Bone marrow (tissue), 2 donors: ENCODE measurements at places on chromosomes 7 and 10.

- DNase-seq = peak; percentile 44
Observed at GRCh38 chr10:58266826-58267712, 625 bp downstream of the IPMK start.

GRCh38 chr7:94400022-94400421 is 5.3 kb downstream of the COL1A2 start:
- no peak for DNase-seq

- DNase-seq = no peak
Observed at GRCh38 chr7:116510795-116511194, 11.3 kb downstream of the CAV2 start.

- DNase-seq = no peak
Observed at GRCh38 chr10:122265896-122266295, 5.2 kb upstream of the BTBD16 start.

DNA sequence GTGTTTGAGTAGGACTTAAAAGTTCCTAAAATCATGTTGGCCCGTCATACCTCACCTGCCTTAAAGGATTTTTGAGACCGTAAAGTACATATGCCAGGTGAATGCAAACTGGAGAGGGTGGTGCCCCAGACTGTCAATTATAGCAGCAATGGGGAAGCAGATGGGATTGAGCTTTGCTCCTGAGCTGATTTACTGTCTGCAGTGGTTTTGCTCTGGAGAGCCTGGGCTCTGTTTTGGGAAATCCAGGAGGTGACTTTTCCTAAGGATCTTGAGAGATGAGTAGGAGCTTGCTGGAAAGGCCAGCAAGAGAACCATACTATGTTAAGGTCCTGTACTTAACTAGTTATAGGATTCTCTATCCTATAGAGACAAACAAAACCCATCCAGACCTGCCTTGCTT is 43.0 kb downstream of the COL13A1 start:
- no peak for DNase-seq

DNA sequence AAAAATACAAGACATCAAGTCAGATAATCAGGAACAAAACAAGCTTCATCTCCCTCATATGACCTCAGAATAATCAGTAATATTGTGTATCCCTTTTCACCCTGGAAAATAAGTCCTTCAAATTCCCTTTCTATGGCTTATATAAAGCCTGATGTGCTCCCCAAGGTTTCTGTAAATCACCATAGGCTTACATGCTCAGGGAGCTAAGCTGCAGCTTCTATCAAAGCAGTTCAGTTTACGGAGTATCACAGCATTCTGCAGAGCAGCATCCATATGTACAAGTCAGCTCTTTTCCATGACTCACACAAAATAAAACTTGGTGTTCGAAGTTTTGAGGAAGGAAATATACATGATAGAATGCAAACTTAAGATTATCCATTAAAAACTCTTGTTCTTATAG is 225.6 kb downstream of the LRRTM3 start:
- no peak for DNase-seq

DNA sequence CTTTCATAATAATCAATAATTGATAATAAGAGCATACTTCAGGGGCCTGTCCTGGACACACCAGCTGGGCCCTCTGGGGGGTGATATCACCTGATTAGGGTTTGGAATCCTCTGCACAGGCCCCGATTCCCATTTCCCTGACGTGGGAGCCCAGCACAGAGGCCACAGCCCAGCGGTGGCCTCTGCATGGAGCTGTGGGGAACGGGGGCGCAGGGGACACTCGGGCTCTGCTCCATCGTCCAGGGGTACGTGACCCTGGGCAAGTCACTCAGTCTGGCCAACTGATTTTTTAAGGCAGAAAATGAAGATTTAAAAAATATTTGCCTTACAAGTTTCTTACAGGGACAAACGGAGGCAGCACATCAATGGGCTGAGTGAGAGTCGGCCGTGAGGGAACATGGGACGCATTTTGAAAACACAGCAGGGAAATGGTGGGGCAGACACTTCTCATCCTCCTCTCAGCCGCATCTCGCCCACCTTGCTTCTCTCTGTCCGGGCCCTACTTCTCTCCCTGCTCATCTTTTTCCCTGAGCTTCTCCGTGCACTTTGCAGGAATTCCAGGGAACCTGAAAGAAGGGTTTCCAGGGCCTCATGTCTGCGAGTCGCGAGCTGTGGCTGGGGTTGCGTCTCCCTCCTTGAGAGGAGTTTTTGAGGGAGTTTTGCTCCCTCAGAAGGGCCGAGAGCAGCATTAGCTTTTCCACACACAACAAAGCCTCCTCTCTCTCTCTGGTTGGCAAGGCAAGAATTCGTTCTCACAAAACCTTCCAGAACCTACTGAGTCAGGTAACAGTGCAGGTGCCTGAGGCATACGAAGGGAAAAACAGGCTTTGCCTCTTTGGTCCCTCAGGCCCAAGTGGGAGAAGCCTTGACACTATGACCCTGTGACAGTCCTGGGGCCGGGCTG is 312.0 kb downstream of the WDR37 start:
- no peak for DNase-seq

GRCh38 chr10:24642921-24643678 is 80.6 kb downstream of the ARHGAP21 start:
- DNase-seq = peak; percentile 58

DNA sequence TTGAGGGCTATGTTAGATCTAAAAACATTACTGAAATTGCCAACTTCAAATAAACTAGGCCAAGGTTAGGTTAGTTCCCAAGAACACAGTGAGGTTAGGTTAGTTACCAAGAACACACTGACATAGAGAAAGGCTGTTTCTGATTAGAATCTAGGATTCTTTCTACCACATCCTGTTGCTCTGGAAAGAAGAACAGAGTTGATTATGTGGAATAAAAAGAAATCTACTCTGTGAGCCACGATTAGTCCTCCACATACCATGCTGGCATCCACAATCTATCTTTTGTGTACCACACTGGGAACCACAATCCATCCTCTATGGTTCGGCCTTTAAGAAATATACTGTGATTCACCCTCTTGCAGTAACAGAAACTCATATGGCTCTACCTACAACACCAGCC is 91.4 kb downstream of the LRRTM3 start:
- DNase-seq = no peak

DNA sequence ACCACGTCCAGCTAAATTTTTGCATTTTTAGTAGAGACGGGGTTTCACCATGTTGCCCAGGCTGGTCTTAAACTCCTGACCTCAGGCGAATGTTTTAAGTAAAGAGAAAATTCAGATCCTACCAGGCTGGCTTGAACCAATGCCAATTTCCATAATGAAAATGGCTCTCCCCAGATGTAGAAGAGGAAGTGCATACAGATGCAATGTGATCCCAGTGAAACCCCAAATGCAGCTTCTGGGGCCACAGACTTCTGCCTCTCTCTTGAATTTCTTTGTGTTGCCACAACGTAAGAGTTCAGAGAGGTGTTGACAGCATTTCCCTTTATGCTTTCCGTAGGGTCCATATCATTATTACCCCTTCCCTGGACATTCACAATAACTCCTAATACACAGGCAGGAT is 29.6 kb upstream of the GOT1 start:
- no peak for DNase-seq

DNA sequence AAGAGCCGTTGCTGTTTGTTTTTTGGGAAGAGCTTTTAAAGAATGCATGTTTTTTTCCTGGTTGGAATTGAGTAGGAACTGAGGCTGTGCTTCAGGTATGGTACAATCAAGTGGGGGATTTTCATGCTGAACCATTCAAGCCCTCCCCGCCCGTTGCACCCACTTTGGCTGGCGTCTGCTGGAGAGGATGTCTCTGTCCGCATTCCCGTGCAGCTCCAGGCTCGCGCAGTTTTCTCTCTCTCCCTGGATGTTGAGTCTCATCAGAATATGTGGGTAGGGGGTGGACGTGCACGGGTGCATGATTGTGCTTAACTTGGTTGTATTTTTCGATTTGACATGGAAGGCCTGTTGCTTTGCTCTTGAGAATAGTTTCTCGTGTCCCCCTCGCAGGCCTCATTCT is 31.6 kb downstream of the PFKFB3 start:
- DNase-seq = no peak

DNA sequence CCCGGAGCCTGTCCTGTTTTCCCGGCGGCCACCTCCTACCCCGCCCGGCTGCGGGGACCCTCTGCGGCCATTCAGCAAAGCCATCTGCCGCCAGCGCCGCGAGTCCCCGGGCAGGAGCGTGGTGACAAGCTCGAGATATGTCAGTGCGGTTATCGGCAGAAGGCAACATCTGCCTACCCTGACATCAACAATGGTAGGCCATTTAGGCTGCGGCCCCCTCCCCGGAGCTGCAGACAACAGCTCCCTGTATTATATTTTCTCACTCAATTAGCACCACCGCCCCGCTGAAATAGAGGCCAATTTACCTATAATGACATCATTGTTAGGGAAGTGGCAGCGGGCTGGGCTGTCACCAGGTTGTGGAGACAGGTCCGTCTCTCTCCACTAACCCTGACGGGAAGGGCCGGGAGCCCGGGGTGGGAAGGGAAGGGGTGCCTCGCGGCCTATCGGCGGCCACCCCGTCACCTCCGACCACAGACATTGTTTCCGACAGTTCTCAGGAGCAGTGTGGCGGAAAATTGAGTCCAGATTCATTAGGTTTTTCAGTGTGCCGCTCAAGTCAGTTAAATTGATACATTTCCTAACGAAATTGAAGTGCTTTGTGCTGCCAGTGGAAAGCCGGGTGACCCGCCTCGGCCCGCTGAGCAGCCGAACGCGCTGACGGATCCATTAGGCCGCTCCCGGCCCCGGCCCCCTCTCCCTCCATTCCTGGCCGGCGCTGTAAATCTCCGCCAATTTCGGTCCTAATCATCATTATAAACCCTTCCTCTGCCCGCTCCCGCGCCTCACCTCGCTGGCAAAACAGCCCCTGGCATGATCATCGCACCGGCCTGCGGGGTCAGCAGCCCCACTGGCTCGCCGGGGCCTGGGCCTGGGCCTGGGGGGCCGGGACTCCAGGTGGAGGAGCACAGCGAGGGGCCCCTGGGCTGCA is 43.0 kb downstream of the UNCX start:
- DNase-seq = no peak

GRCh38 chr7:111400088-111400487 is 162.2 kb downstream of the IMMP2L start:
- no peak for DNase-seq

GRCh38 chr7:4730971-4731370 is 44.5 kb upstream of the AP5Z1 start:
- DNase-seq = no peak

GRCh38 chr7:153521370-153521769 is 530.8 kb upstream of the DPP6 start:
- no peak for DNase-seq

DNA sequence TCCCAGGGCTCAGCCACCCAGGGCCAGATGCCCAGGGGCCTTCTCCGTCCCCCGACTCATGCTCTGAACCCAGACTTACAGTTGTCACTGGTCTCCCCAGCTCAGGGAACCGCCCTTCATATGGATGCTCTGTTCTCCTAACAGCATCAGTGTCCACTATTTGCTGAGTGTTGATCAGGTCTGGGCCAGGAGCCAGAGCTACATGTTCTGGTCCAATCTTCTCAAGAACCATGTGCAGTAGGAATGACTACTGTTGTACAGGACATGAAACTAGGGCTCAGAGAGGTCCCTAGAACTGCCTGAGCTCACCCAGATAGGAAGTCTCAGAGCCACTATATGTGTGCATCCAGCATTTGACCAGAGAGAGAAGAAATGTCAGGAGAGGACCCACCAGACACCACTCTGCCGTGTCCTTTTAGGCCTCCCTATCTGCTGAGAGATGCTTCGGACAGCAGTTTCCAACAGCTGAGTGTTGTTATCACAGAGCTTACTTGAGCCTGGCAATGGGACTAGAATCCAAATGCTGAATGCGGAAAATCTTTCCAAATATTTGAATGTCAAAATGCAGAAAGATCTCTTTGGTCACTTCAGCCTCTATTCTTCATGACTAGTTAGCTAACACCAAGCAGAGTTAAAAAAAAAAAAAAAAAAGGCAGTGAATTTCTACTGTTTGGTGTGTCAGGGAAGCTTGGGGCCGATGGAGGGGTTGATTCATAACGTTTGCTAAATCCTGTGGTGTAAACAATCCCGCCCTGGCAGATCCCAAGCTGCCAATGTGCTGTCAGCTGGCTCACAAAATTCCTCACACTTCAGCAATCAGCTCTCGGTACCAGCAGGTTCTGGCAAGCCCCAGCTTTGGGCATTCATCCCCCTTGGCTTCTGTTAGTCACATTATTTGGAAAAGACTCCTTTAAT is 246.1 kb downstream of the TNS3 start:
- no peak for DNase-seq

GRCh38 chr7:137950263-137950621 is 51.6 kb downstream of the CREB3L2 start:
- no peak for DNase-seq

DNA sequence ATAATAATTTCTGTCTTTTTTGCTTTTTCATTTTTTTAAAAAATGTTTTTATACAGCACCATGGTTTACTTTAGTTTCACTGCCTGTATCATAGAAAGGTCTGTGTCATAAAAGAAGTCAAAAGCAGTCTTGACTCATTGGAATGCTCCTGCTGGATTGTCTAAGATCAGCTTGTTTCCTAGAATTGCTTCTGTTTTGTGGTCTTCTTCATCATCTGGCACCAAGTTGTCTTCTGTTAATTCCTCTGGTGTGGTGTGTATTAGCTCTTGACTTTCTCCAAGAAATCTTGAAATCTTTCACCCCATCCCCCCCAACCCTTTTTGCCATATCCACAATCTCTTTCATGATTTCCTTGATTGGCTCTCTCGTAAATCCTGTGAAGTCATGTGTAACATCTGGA is 250.3 kb upstream of the CXCL12 start:
- DNase-seq = no peak

GRCh38 chr7:131896165-131896863 is 339.9 kb upstream of the PODXL start:
- DNase-seq = no peak

DNA sequence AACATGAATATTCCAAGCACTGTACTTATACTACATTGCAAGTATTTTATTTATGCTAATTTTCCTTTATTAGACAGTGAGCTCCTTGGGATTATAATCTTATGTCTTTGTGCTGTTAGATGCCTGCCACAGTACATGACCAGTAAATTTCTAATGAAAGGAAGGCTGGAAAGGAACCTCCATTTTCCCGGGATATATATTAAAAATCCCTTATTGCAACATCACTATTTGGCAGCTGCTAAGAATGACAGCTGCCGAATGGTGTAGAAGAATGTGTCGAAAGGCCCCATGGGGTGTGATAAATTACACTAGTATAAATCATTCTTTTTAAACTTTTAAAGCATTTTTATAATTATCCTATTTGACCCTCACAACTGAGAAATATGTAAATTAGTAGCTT is 59.1 kb downstream of the TFAM start:
- no peak for DNase-seq

GRCh38 chr7:151851782-151852181 is 25.1 kb downstream of the PRKAG2 start:
- peak; percentile 49 for DNase-seq
